Smooth muscle cell of the brain vasculature (primary cell): ENCODE measurements at places on chromosomes 2 and 18.

DNA sequence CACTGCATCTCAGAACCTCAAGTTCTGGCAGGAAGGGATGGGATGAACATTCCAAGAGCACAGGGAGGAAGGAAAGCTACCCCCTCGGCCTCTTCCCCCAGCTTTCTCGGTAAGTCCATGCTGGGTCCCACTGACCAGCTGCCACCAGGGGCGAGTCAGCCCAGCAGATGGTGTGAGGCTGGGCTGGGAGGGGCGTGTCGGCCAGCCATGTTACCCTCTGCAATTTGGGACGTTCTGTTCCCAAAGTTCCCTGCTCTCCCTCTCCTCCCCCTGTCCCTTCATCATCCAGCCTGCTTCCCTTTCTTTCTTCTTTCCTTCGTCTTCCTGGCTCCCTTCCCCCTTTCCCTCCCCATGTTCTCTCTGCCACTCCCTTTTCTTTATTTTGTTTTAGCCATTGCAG is 74.3 kb upstream of the TNP1 start:
- DNase-seq: no peak

DNA sequence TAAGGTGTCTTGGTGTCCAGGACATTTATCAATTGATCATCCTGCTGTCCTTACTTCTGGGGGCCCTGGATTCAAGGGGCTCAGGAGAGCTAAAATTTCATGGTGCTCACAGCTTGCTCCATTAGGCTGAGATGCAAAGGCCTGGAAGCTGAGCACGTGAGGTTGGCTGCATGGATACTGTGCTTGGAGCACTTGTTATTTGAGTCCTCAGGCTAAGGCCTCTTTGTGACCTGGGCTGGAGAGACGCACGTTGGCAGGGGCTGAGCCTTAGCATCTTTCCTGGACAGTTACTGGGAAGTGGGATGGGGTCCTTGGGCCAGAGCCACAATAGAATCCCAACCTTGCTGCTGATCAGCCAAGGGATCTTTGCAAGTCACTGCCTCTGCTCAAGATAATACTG is 151.2 kb upstream of the HS6ST1 start:
- DNase-seq: no peak

- no peak for DNase-seq
Observed at GRCh38 chr2:30514848-30515435, 67.9 kb downstream of the LCLAT1 start.

DNA sequence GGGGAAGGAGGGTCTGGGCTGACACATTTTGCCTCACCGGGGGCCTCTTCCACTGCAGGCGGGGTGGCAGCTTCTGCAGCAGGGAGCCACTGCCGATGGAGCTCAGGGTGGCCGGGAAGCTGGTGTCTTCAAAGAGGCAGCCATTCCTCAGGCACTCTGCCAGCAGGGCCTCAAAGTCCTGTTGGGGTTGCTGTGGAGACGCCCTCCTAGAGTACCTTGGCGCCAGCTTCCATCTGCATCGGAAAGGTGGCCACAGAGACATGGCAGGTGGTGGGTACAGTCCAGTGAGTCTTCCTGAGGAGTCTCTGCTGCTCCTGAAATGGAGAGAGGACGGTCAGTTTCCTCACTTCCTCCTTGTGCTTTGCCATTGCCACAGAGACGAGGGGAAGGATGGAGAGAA is 12.1 kb downstream of the CAPN14 start:
- DNase-seq: no peak

DNA sequence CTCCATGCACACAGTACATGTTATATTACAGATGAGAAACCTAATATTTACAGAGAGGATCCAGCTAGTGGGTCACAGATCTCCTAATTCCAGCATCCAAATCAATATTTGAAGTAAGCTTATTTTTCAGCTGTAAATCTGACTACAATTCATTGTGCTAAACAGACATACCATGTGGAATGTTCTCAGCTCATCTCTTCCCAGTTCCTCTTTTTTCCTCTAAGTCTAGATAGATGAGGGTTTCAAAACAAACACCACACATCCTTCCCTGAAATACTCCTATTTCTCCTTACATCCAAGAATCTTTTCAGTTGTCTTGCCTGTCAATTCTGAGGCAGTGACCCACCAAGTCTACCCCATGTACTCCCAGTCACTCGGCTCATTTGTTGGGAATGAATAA is 200.7 kb upstream of the PIK3C3 start:
- no peak for DNase-seq

- DNase-seq: no peak
Observed at GRCh38 chr2:17030047-17030446, 364.4 kb upstream of the CYRIA start.

DNA sequence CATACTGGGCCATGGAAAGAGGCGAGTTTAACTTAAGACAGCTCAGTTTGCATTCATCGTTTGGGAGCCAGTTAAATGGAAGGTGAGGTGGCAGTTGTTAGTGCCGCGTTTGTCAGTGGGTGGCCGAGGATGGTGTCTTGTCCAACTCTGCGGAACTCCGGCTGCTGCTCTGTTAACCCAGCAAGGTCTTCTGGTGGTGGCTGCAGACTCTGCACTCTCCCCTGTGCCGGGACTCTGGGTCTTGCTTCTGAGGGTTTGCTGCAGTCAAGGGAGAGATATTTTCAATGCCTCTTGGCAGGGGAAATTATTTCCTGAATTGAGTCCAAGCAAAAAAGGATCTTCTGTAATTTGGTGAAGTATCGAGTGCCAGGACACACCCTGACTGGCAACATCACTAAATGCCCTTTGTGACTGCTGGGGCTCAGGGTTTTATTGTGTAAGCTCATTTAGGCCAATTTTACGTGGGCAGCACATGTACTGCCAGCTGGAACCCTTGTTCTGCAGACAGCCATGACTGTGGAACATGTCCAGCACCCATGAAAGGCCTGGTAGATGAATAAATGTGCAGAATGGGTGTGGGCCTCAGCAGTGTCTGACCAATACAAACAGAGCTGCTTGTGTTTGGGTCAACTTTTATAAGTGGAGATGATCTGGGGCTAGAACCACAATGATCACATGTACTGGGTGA is 58.1 kb downstream of the IL1R2 start:
- DNase-seq: no peak

DNA sequence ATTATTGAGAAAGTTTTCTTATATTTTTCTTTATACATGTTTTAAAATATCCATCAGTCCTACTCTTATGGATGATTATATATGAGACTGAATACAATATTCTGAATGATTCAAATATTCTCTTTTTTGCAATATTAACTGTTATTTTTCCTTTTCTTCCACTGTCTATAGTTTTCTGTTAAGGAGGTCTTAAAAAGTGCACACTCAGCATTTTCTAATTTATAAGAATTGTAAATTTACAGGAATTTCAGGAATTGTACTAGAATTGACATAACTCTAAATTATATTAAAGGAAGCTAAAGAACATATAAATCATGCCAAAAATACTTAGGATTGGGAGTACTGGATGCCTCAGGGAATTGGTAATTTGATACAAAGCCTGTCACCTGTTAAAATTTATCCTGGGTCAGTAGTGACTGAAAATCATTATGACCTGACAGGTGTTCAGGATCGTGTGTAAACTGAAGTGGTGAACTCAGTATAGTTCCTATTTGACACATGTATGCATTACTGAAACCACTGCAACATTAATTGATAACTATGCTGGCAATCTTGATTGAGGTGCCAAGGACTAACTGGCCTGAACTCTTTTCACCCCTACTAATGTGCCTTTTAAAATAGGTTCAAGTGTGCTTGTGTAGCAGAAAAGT is 30.4 kb downstream of the MSTN start:
- no peak for DNase-seq

DNA sequence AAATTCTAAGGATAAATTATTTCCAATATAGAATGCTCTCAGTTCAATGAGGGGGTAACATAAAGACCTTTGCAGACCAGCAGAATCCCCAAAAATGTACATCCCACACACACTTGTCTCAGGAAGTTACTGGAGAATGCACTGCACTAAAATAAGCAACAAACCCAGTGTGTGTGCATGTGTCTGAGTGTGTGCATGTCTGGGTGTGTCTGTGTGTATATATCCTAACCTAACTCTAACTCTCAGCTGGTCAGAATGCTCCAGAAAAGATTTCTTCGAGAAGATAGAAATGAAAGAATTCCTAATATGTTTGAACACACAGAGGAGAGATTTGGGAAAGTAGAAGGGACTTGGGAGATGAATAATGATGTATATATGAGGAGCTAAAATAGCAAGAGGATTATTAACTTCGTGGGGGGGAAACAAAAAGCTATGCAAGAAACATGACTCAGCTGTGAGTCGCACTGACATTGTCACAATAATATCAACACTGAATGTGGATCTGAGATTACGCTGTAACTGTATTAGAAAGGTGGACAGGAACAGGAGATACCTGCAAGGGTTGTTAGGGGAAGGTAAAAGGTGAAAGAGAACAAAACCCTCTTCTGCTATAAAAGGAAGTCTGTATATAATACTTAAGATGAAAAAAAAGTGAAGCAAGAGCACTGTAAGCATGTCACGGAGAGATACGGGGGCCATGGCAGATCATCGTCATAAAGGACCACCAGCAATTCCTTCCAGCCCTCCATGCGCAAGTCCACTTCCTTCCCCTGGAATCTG is 11.1 kb downstream of the COLEC12 start:
- no peak for DNase-seq

GRCh38 chr18:67705748-67706147 is 189.2 kb upstream of the DSEL start:
- no peak for DNase-seq

- DNase-seq: no peak
Observed at GRCh38 chr2:95277246-95277906, 3.1 kb downstream of the PROM2 start.

DNA sequence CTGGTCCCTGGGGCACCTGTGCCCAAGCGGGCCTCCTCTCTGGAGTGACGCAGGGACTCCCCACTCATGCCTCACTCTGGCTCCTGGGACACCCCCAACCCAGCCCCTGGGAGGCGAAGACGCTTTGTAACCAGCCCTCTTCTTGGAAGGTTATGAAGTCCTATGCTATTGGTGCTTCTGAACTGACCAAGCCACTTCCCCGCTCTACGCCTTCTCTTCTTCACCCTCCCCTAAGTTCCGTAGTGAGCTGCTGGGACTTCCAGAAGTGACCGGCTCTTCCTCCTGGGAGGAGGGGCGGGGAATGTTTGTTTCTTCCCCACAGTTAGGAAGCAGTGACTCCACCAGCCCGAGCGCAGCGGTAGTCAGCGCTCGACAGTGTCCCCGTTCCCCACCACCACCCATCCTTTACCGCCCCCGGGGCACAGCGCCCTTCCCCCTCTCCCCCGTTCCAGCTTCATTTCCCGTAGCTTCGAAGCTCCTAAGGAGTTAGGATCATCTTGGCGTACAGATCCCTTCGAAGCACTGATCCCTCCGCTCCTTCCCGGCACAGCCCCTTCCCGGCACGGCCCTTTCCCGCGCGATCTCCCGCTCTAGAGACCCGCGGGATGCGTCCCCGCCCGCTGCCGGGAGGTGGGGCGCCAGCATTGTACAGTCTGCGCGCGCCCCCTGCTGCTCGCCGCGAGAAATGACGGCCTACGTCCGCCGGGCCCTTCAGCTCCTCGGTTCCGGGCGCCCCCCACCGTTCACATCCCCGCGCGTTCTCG is 25.3 kb upstream of the NOTO start:
- peak; percentile 64 for DNase-seq

- DNase-seq: no peak
Observed at GRCh38 chr2:227576110-227576509, 22.6 kb upstream of the SCYGR2 start.

GRCh38 chr2:219056896-219057708 is 3.6 kb downstream of the IHH start:
- no peak for DNase-seq

GRCh38 chr2:189379731-189380261 is 61.5 kb upstream of the WDR75 start:
- DNase-seq: no peak

- DNase-seq: no peak
Observed at GRCh38 chr2:197191177-197191939, 119.2 kb downstream of the ANKRD44 start.

DNA sequence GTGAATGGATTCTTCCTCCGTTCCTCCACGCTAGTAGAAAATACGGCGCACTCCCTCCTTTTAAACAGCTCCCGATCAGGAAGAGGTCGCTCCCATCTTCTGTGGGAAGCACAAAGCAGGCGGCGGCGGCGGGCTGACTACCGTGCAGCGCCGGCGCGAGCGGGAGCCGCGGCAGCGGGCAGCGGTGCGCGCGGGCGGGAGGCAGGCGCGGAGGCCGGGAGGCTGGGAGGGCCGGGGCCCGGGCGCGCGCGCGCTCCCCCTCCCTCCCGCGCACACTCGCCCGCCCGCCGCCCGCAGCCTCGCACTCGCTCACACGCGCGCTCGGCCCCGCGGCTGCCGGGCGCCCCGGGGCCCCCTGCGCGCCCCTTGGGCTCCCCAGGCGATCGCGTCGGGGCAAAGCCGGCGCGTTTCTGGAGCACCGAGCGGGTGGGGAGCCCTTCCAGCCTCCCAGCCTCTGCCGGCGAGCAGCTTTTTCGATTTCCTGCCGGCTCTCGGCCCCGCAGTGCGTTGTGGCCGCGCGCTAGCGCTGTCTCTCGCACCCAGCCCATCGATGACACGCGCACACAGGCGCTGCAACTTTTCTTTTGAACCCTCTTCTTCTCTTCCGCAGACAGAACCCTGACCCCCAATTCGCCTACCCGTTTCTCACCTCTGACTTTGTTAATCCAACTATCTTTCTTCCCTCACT is at the start of gene SLC8A1:
TSS of gene SLC8A1 (minus strand) at position 173 of the 688 bp plus-strand sequence.
- peak; percentile 3 for DNase-seq

- DNase-seq: peak; percentile 92
Observed at GRCh38 chr2:215793747-215794595, 219.4 kb downstream of the MREG start.

GRCh38 chr2:161004379-161004778 is 155.8 kb upstream of the TANK start:
- DNase-seq: no peak

DNA sequence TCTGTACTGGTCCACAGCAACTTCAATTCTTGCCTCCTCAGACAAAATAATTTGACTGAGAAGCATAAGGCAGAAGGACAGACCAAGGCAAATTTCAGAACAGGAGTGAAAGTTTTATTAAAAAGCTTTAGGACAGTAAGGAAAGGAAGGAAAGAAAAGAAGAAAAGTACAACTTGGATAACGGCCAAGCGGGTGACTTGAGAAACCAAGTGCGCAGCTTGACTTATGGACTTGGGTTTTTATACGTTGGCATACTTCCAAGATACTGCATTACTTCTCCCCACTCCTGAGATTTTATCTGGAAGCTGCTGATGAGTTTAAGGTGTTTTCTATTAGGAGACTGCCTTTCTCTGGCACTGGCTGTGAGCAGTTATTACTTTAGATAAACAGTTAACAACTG is 64.7 kb downstream of the CCDC178 start:
- no peak for DNase-seq
